ENCODE measurements at places on chromosomes 3 and 15.

- DNase-seq = peak; percentile 50
Observed at GRCh38 chr3:9934235-9934621, 594 bp downstream of the CRELD1 start.

- peak; percentile 21 for DNase-seq
Observed at GRCh38 chr3:14791343-14791945, 27.3 kb upstream of the FGD5 start.

DNA sequence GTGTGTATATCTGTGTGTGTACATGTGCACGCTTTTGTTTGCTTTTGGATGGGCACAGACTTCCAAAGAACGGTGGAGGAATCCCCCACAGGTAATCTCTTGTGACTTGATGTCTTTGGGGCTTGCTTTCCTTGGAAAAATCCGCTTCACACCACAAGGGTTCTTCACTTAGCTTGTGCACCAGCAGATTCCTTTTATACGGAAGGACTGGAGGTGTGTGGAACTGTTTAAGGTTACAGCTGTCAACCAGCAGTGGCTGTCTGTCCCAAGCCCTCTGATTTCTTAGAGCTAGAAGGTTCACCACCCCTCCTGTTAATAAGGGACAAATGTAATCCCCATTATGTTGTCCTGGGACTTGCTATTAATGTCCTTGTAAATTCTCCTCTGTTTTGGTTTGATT is 193.5 kb downstream of the ITPR1 start:
- no peak for DNase-seq

GRCh38 chr3:132723024-132723950 is 1.1 kb upstream of the NPHP3 start:
- DNase-seq = no peak

GRCh38 chr3:110567029-110567428 is 504.6 kb upstream of the NECTIN3 start:
- no peak for DNase-seq

DNA sequence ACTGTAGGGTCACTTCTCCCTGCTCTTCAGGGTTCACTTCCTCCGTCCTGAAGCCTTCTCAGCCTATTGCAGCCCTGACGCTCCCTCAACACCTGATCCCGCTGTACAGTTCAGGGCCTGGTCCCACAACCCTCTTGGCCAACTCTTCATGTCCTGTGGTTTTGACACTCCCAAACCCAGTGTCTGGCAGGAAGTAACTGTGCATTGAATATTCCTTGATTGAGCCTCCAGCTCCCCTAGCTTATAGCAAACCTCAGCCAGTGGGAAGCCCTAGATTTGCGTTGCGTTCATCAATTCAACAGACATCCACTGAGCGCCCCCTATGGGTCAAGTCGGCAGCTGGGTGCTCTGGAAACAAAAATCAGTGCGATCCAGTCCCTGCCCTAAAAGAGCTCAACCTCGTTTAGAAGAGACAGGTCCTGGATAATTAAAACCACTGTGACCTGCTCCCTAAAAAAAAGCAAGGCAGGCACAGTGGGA is 13.5 kb downstream of the UBAP1L start:
- DNase-seq = peak; percentile 50

DNA sequence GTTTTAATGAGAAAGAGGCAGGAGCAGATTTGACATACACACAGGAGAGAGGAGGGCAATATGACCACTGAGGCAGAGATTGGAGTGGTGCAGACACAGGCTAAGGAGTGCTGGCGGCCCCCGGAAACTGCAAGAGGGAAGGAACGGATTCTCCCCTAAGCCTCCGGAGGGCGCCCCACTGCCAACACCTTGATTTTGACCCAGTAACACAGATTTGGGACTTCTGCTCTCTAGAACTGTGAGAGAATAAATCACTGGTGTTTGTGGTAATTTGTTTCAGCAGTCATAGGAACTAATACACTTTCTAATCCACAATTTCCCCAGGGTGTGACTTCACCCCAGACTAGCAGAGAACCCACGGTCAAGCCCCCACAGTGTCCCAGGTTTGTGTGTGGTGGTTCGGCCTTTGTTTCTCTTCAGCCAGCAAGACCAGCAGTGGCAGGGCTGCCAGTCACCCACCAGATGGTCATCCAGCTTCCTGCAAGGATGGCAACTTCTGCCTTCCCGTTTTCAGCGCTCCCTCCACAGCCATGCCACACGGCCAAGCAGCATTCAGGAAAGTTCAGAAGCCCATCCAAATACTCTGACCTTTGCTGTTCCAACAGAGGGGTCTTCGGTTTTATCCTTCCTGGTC is 23.6 kb upstream of the TSPAN3 start:
- no peak for DNase-seq

GRCh38 chr3:8529181-8529637 is 27.6 kb downstream of the LMCD1 start:
- DNase-seq = no peak

GRCh38 chr15:60557191-60557618 is 78.3 kb upstream of the ICE2 start:
- peak; percentile 64 for DNase-seq

GRCh38 chr3:156536524-156537316 is 18.2 kb downstream of the SSR3 start:
- no peak for DNase-seq

DNA sequence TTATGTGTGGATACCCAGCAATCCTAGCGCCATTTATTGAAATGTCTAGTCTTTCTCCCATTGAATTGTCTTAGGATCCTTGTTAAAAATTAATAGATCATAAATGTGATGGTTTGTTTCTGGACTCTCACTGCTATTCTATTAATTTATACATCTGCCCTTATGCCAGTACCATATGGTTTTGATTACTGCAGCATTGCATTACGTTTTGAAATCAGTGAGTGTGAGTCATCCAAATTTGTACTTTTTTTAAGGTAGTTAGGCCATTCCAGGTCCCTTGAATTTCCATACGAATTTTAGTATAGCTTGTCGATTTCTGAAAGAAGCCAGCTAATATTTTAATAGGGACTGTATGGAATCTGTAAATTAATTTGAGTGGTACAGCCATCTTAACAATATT is 648.6 kb upstream of the ZNF385D start:
- no peak for DNase-seq

GRCh38 chr3:54274607-54275006 is 152.3 kb downstream of the CACNA2D3 start:
- no peak for DNase-seq

DNA sequence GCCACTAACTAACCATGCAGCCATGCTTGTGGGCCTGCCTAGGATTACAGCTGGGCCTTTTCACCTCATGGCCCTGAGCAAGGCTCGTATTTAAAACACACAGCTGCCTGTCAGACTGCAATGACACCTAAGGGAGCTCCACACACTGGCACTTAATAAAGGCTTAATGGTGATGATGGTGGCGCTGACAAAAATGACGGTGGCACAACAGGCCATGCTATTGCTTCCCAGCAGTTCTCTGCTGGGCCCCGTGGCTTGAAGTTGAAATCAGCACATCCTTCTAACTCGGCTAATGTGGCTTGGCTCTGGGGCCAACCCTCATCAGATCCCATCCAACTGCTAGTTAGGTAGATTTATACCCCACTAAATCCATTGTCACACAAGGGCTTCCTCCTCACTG is 112.9 kb downstream of the FHIT start:
- no peak for DNase-seq

DNA sequence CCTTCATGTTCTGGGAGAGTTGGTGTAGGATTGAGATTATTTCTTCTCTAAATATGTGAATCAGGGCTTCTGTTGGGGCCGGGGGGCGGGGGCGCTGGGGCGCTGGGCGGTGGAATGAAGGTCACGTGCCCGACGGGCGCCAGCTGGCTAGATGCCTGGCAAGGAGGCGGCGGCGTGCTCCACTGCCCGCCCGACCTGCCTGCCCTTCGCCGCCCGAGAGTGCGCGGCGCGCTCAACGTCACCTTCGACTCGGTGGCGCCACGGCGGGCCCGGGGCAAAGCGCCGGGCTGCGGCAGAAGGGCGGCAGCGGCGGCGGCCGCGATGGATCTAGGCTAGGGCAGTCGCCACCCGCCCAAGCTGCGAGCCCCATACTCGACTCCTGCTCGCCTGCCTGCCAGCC is 47.0 kb upstream of the LHFPL4 start:
- DNase-seq = no peak

GRCh38 chr3:20064796-20065564 is 24.7 kb downstream of the KAT2B start:
- no peak for DNase-seq

- no peak for DNase-seq
Observed at GRCh38 chr3:75218577-75218976, 445.6 kb upstream of the FRG2C start.

GRCh38 chr15:77530576-77530975 is 102.1 kb downstream of the LINGO1 start:
- no peak for DNase-seq

- no peak for DNase-seq
Observed at GRCh38 chr3:133962849-133963248, 66.9 kb downstream of the SLCO2A1 start.

DNA sequence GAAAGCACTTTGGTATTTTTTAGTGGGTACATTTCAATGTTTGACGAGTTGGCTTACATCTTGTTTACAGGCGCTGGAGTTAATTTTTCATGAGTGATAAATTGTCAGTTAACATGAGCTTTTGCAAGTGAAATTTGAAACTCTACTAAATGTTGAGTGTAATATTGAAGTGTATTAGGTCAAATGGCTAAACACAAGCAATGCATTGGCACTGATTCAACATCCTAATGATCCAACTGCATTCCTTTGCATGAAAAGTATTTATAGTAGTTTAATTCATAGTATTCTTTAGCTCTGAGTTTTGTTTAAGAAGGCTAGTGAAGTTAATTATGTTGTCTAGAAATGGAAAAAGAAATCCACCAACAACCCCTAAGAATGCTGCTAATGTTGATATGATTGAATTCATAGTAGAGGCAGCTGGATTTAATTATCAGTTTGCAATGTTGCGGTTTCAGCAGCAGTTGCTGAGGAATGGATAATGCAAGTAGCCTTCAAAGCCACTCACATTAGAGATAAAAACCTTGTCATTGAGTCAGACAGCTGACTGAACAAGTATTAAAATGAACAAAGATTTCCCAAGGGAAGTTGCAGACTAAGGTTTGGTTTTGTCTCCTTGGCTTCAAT is 245.6 kb upstream of the GOLIM4 start:
- no peak for DNase-seq

DNA sequence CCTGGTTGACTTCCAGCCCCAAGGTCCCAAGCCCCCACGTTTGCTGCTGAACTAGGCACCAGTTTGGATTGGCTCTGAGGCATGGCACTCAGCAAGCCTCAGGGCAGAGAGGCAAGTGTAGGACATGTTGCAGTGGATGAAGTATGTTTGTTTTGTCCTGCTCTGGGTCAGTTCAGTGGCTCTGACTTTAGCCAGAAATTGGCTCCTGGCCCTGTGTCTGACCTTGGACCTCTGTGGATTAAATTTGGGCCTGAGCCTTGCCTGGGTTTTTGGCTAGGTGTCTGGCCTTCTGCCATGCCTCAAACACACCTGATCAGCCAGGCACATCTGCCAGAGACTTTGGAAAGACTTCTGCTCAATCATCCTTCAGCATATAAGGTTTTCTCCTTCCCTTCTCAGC is 3.6 kb upstream of the MRAS start:
- DNase-seq = no peak

DNA sequence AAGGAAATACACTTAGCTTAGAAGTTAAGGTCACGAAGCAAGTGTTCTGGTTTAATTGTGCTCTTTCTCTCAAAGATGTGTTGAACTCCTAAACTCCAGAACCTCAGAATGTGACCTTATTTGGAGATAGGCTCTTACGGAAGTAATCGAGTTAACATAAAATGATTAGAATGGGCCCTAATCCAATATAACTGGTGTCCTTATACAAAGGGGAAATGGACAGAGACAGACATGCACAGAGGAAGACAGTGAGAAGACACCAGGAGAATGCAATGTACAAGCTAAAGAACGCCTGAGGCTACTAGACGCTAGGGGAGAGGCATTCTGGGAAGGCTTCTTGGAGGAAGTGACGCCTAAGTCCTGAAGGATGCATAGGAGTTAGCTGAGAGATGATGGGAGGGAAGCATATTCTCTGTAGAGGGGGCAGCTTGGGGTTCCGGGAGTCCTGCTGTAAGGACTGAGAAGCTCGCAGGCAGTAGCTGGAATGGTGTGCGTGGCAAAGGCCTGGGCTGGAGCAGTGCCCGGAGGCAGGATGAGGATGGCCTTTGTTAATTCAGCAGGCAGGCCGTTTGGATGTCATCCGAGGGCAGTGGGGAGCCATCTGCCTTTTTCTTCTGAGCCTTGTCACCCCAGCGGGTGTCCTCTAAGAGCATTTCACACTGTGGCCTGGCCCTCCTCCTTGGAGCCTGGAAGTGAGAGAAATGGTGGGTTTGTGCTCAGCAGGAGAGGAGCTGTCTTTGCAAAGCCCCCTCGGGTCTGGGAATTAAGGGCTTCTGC is 513.4 kb downstream of the SHQ1 start:
- no peak for DNase-seq

GRCh38 chr15:60076045-60076444 is 71.9 kb downstream of the FOXB1 start:
- DNase-seq = no peak

- no peak for DNase-seq
Observed at GRCh38 chr3:116877968-116878367, 168.4 kb downstream of the TUSC7 start.

- DNase-seq = no peak
Observed at GRCh38 chr15:79474252-79474651, 42.1 kb downstream of the MINAR1 start.

DNA sequence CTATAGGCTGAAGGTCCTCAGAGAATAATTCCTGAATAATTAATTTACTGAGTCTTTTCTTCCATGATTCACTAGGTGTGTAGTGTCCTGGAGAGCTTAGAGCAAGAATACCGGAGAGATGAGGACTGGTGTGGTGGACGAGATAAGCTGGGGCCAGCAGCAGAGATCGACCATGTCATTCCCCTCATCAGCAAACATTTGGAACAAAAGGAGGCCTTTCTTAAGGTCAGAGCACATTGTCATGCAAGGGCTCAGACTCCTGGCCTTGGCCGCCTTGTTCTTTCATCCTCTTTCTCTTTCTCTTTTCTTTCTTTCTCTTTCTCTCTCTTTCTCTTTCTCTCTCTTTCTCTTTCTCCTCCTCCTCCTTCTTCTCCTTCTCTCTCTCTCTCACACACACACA is 291.4 kb upstream of the UMPS start:
- DNase-seq = no peak

GRCh38 chr3:170839518-170840100 is 30.4 kb downstream of the RPL22L1 start:
- no peak for DNase-seq

GRCh38 chr3:8282541-8283165 is 219.0 kb upstream of the LMCD1 start:
- DNase-seq = no peak

GRCh38 chr3:132135628-132136333 is 101.0 kb upstream of the CPNE4 start:
- no peak for DNase-seq

GRCh38 chr15:76517910-76518309 is 181.3 kb downstream of the ISL2 start:
- no peak for DNase-seq
